ENCODE measurements at places on chromosomes 2 and 18.

DNA sequence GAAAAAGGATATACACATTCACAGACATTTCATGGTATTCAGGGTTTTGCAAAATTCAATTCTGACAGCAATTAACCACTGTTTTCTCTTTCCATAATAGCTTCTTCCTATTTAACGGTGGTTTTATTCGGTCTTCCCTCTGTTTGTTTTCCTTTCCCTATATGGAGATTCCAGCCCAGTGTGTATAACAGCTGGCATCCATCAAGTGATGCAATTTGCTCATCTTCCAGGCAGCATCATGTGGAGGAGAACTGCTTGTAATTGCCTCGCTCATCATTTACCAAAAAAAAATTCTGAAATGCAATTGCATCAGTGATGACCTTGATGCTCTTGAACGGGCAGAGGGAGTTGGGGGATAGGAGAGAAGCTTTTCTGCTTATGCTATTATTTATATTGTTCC lies 165.9 kb upstream of the PGAP1 start:
- DNase-seq: peak; percentile 54

GRCh38 chr2:46887028-46887885 lies 28.3 kb downstream of the MCFD2 start:
- DNase-seq: no peak

- no peak for DNase-seq
Observed at GRCh38 chr2:130019402-130019801, 39.9 kb downstream of the RAB6C start.

DNA sequence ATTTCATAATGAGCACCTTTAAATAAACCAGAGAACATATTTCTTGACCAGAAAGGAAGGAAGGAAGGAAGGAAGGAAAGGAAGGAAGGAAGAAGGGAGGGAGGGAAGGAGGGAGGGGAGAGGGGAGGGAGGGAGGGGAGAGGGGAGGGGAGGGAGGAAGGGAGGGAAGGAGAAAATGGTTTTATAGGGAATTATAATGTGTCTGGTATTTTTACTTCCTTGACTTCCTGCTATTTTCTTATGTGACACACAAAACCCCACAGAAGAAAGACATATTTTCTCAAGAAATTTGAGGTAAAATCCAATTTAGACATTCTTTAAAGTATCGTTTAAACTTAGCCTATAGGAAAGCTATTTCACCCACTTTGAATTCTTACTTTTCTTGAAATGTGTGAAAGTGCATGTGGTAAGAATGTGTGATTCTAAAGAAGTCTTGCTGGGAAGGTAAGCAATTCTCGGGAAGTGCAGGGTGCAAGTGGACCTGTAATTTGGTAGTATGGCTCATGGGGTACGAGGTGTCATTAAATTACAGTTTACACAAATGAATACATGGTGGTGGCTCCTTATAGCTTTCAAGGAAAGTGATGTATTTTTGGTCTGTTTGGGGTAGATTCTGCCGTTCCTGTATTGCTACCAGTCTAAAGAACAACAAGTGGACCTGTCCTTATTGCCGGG lies 18.0 kb downstream of the RNF125 start:
- DNase-seq: no peak

GRCh38 chr2:106519767-106520166 lies 32.6 kb downstream of the CD8B2 start:
- DNase-seq: no peak

- no peak for DNase-seq
Observed at GRCh38 chr2:10771786-10772185, 40.8 kb downstream of the PDIA6 start.

GRCh38 chr2:225190987-225191386 lies 148.7 kb upstream of the DOCK10 start:
- no peak for DNase-seq

- no peak for DNase-seq
Observed at GRCh38 chr18:67600181-67601180, 84.0 kb upstream of the DSEL start.

DNA sequence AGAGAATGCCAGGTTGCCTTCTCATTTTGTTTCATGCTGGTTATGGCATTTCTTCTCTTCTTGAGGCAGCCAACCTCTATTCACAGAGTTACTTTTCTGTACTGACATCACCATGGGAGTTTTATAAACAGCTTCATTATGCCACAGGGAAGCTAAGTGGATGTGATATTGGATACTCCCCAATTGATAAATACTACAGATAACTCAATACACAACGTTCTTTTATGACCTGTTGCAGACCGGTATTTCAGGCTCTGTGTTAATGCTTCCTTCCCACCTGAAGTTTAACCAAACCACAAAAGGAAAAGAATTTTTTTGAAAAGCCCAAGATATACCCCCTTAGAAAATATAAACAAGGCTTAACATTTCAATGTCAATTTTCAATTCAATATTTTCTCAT lies 258.3 kb upstream of the SOX11 start:
- no peak for DNase-seq

GRCh38 chr2:163417596-163418337 lies 318.0 kb downstream of the FIGN start:
- DNase-seq: no peak

Data from AG09309 (cell line).